Stimulated activated CD4-positive, alpha-beta T cell treated with anti-CD3 and anti-CD28 coated beads, Interleukin-1b, Interleukin-23, amount 100 ng/mL, for 4 hours (primary cell): ENCODE measurements at places on chromosomes 16 and 17.

- DNase-seq, result no peak
Measured at GRCh38 chr17:80166446-80166845, 3.4 kb upstream of the CARD14 start.

DNA sequence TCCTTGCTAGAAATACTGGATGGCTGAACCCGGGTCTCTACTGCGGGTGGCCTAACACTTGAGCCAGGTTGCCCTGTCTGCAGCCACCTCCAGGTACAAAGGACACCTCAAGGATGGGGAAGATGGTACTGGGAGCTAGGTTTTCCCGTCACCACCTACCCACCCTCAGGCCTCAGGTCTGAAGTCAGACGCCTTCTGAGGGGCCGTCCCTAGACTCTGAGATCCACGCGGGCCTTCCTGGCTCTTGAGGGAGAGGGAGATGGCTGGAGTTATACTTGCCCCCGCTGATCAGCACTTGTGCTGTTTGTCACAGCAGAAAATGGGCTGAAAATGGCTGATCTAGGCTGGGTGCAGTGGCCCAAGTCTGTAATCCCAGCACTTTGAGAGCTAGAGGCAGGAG lies 10.6 kb downstream of the TRPV3 start:
- no peak for DNase-seq

DNA sequence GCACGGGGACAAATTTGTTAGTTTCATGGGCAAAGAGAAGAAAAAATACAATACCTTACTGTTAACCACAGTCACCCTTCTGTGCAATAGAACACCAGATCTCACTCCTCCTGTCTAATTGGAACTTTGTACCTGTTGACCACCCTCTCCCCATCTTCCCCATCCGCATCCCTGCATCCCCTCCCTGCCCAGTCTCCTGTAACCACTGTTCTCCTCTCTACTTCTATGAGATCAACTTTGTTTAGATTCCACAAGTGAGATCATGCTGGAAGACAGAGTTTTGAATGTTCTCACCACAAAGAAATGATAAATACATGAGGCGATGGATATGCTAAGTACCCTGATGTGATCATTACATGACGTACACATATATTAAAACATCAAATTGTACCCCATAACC lies 47.7 kb downstream of the CLEC16A start:
- DNase-seq, result no peak

DNA sequence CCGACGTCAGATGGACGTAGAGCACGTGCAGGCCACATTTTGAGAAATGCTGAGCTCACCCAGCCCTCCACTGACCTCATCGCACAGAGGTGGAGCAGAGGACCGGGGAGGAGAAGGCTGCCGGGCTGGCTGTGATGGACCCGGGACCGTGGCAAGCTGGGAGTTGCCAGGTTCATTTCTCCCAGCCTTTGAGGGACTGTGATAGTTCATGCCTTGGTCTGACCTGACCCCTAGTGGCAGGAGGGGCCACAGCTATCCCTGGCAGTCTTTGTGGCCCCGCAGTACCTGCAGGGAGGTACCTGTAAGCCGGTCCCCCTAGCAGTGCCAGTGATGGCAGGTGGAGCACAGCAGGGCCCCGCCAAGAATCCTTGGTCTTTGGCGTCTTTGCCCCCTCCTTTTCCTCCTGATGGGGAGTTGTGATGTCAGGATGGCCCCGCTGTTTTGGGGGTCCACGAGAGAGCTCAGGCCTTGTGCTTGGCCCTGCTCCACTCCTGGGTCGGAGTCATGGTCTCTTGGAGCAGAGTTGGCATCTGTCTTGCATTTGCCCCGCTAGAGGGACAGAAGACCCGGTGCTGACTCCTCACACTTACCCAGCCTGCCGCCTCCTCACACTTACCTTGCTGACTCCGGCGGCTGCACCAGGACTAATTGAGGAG lies 50.4 kb downstream of the OR1D5 start:
- peak; percentile 36 for DNase-seq

- DNase-seq, result no peak
Measured at GRCh38 chr17:75834279-75834920, 9.8 kb downstream of the UNC13D start.

- DNase-seq, result no peak
Measured at GRCh38 chr16:27439271-27440018, 37.5 kb downstream of the IL21R start.

DNA sequence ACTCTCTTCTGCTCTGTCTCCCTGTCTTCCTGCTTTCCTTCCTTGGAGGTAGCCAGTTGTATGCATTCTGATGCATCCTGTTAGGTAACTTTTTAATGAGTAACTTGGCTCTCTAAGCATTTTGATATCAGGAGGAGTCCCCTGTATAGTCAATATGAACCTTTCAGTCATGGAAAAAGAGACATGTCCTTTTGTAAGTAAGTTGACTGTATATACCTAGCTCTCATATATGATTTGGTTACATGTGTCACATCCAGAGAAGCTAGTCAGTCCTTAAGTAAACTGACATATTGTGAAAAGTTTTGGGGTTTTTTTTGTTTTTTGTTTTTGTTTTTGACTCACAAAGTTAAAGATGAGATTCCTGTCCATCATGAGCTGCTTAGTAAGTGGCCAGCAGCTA lies 18.8 kb downstream of the UTP18 start:
- DNase-seq, result no peak
